GM23338 (cell line): ENCODE measurements at places on chromosomes 2 and 18. TPM values are rescaled to one million over a fixed set of nuclear protein-coding genes. Genes with fewer than 3 reads are reported as not detected.
A peak's percentile ranks its signal among the peaks of the same experiment; 100 is the strongest.

The ABCB11 gene
- not detected in 2 replicates for total RNA-seq

The OSBPL6 gene
- total RNA-seq = 7.9 and 8.5 TPM in 2 replicates

The ACMSD gene
- not detected in 2 replicates for total RNA-seq

The RNU2-63P gene
- total RNA-seq = not detected in 2 replicates

The RGPD3 gene
- 0.28 and 0.50 TPM in 2 replicates for total RNA-seq

The IGFBP2 gene
- 309 and 364 TPM in 2 replicates for total RNA-seq

DNA sequence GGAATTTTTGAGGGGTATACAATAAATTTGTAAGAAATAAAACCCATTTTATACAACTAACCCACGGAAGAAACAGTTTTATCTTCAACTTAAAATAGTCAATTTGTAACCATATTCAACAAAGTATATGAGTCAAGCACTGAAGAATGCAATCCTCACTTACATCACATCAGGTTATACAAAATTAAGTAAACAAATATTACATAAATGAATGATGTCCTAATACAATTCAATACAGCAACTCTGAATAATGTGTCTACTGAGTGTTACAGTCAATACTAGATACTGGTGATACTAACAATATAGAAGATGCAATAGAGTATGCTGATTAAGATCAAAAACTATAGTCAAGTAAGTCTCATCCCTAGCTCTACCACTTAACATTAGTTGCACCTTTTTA is 58.6 kb downstream of the FANCL start:
- no peak overlapping the region for H3K27ac ChIP-seq
- no peaks in the 10 kb centered on the region for H3K4me1 ChIP-seq
- H3K27me3 ChIP-seq = no peaks in the 10 kb centered on the region

- no peaks in the 10 kb centered on the region for H3K36me3 ChIP-seq
- no peak overlapping the region for H3K4me3 ChIP-seq
- no peaks in the 10 kb centered on the region for H3K4me1 ChIP-seq
- no peak for DNase-seq
Measured at GRCh38 chr2:42216694-42217093, 47.5 kb downstream of the EML4 start.

DNA sequence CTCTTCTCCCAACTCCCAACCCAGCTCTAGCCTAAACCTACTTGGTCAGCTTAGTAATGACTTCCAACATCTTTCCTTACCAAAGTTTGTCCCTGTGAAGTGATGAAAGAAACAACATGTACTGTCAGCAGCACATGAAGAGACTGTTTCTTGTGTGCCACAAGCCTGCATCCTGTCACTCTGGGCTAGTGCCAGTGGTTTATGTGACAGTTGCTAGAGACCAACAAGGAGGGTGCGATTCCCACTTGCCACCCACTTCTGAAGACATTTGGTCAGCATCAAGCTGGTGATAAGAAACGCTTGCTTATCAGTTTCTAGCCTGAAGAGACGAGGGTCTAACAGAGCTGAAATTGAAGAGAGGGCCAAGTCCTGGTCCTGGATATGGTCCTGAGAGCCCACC is 132.6 kb downstream of the COL4A4 start:
- H3K4me3 ChIP-seq = no peak overlapping the region
- H3K27ac ChIP-seq = no peak overlapping the region
- no peaks in the 10 kb centered on the region for H3K27me3 ChIP-seq
- no peak for DNase-seq
- no peaks in the 10 kb centered on the region for H3K4me1 ChIP-seq

- peaks cover 4% of the 10 kb centered on the region; the same call in 1 of the 2 replicates for H3K36me3 ChIP-seq
- H3K27me3 ChIP-seq = no peaks in the 10 kb centered on the region
- DNase-seq = no peak
Measured at GRCh38 chr2:238358769-238359168, 38.5 kb downstream of the TRAF3IP1 start.

- H3K27ac ChIP-seq = no peak overlapping the region
- H3K27me3 ChIP-seq = no peaks in the 10 kb centered on the region
- DNase-seq = no peak
Measured at GRCh38 chr2:98460573-98461497, 16.2 kb downstream of the INPP4A start.

DNA sequence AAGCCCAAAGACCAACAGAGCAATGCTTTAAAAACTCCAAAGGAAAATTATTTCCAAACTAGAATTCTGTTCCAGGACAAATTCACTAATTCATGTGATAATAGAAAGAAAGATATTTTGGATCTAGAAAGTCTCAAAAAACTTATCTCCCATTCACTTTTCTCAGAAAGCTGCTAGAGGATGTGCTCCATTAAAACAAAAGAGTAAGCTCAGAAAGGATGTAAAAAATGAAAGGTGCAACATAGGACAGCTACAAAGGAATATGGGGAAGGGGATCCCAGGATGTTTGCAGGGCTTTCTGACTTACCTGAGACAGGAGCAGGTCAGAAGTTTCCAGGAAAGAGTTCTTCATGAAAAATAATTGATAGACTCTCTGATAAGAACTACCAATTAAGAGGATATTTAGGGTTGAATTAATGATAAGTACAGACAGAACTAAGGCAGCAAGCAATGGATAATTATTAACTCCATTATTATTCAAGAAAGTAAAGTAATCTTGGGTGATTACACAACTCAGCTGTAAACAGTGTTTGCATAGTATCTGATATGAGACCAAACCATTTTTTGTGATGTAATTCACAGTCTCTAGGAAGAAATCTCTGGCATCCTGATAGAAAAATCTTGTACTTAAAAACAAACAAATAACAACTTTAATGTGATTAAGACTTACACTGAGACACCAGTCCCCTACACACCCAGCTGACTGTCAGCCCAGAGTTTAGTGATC is 20.9 kb downstream of the LYG1 start:
- peaks cover 12% of the 10 kb centered on the region; the same call in 1 of the 2 replicates for H3K4me1 ChIP-seq
- DNase-seq = no peak
- H3K36me3 ChIP-seq = no peaks in the 10 kb centered on the region
- no peak overlapping the region for H3K4me3 ChIP-seq
- H3K27ac ChIP-seq = no peak overlapping the region

DNA sequence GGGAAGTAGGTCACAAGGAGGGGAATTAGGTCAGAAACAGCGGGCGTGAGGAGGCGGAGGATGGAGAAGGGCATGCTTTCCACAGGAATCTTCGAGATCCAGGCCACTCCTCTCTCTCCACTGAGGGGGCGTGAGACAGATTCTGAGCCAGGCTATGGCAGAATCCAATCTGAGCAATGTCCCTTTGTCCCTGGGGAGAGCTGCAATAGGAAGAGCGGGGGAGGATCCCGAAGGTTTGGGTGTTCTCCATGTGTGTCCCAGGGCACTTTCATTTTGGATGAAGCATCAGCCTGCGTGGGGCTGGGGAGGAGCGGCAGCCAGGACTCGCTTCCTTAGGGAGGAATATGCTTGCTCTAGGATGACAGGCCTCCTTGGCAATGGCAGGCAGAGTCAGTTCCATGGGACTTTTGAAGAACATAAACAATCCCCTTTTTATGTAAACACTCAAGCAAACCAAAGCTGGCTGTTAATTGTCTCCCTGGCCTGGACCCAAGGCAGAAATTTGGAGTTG is 84.0 kb downstream of the LIPG start:
- no peaks in the 10 kb centered on the region for H3K27me3 ChIP-seq
- DNase-seq = peak; percentile 25
- no peaks in the 10 kb centered on the region for H3K36me3 ChIP-seq
- H3K27ac ChIP-seq = no peak overlapping the region
- no peak overlapping the region for H3K4me3 ChIP-seq
- H3K4me1 ChIP-seq = no peaks in the 10 kb centered on the region

DNA sequence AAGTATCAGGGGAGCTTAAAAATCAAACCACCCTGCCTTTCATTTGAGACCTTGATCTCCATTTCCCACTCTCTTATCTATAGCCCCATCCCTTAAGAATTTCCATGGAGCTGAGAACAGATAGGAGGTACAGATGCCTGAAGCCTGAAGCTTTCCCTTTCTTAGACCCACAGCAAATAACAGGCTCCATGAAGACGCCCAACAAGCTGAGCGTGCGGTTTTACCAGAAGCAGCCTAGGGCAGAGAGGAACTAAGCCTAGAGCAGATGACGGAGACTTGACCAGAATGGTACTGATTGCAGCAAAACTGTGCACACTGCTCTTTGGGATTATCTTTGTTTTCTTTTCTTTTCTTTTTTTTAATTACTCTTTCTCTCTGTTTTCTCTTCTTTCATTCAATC is 1.7 kb upstream of the ERBB4 start:
- no peak for DNase-seq
- H3K4me1 ChIP-seq = peaks cover 20% of the 10 kb centered on the region; the same call in 1 of the 2 replicates
- no peaks in the 10 kb centered on the region for H3K36me3 ChIP-seq
- H3K27me3 ChIP-seq = peaks cover 52% of the 10 kb centered on the region

DNA sequence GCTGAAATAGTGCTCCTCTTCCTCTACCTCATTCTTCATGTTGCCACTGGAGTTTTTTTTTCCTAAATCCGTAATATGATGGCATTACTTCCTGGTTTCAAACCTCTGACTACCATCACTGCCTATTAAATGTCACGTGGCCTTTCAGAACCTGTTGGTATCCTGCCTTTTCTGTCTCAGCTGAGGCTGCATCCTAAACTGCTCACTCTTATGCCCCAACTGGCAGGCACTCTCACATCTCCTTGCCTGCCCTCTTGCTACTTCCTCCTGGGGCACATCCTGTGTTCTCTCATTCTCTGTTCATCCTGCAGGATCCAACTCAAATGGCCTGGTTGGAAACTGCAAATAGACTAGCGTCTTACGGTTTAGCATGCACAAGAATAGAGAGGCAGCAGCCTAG is 468.1 kb upstream of the FANCL start:
- no peaks in the 10 kb centered on the region for H3K4me1 ChIP-seq
- H3K27ac ChIP-seq = no peak overlapping the region
- no peak overlapping the region for H3K4me3 ChIP-seq
- no peak for DNase-seq
- H3K27me3 ChIP-seq = no peaks in the 10 kb centered on the region

DNA sequence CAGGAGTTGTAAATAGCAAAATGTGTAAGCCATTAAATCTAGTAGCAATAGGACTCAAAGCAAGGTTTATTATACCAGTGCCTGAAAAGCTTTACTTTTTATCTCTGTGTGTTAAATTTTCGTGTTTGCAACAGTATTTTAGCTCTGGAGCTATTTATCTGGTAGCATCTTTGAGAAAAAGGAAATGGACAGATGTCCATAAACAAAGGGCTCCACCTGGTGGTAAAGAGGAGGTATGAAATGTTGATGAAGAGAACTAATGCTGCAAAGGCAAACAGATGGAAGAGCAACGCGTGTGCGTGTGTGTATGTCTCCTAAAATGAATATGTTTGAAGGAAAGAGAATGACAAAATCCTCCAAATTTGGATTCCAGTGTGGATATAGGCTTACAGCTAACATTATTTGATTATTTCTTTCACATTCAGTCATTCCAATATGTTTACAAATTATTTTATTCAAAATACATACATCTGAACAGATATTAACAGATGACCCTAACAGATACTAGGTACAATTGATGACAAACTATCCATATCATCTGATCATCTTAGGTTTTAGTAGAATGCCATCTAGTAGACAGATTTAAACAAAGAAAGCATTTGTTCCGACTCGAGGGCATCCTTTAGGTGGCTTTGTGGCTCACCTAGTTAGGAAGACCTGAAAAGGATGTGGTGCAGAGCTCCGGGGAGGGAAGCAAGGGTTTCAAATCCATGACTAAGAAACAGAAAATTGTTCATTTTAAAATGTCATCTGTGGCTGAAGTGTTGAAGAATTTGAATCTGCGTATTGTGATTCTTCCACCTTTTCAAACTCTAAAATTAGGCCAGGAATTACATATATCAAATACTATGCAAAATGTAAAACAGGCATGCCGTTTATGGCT is 383.3 kb downstream of the MTX2 start:
- H3K36me3 ChIP-seq = no peaks in the 10 kb centered on the region
- H3K27me3 ChIP-seq = 0 out of 2 replicates have a peak, but pooled peaks cover 5% of the 10 kb centered on the region
- H3K27ac ChIP-seq = no peak overlapping the region
- H3K4me3 ChIP-seq = no peak overlapping the region

DNA sequence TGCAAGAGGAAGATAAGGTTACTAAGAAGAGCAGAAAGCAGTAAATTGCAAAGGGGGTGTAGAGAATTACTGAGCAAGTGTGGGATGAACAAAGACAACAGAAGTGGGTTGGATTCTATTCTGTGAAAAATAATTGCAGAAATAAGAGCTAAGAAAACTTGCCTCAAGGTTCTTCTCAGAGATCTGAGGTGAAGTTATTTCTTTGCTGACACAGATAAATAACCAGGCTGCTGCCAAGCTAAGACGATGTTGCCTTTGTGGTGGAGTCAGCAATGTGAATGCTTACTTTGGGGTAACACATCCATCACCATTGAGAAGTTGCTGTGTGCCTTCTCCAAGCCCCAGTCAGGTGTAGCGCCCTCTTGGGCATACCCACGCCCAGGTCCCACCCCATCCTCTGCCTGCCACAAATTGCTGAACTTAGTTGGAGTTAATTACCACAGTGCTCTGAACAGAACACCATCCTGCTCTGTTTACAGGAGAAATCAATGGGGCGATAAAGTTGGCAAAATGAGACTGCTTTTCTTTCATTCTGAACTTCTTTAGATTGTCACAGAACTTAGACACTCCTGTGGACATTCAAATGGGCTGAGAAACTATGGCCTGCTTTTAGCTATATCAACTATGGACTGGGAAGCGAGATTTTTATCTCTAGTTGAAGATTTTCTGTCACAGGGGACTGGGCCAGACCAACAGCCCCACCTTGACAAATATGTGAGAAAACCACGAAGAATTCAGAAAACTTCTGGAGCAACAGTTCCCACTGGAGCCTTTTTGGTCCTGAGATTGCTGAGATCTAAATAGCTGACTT is 283.6 kb downstream of the TMX3 start:
- H3K4me3 ChIP-seq = no peak overlapping the region
- no peak for DNase-seq
- H3K27ac ChIP-seq = no peak overlapping the region
- H3K4me1 ChIP-seq = no peaks in the 10 kb centered on the region
- no peaks in the 10 kb centered on the region for H3K27me3 ChIP-seq

- no peak for DNase-seq
- H3K27ac ChIP-seq = no peak overlapping the region
- H3K4me1 ChIP-seq = no peaks in the 10 kb centered on the region
Measured at GRCh38 chr2:206045251-206045650, 40.7 kb downstream of the INO80D start.

GRCh38 chr18:35458677-35459441 is 38.9 kb downstream of the INO80C start:
- peaks cover 9% of the 10 kb centered on the region; the same call in 1 of the 2 replicates for H3K4me1 ChIP-seq
- no peak overlapping the region for H3K27ac ChIP-seq
- no peaks in the 10 kb centered on the region for H3K36me3 ChIP-seq
- no peak overlapping the region for H3K4me3 ChIP-seq
- no peaks in the 10 kb centered on the region for H3K27me3 ChIP-seq

DNA sequence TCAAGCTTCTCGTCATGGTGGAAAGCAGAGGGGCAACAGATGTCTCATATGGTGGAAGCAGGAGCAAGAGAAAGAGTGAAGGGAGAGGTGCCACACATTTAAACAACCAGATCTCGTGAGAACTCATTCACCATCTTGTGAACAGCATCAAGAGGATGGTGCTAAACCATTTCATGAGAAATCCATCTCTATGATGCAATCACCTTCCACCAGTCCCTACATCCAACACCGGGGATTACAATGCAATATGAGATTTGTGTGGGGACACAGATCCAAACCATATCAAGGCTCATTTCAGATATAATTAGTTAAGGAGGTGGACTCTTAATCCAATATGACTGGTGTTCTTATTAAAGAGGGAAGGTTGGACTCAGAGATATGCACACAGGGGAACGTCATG is 272.8 kb downstream of the KCNS3 start:
- no peaks in the 10 kb centered on the region for H3K4me1 ChIP-seq
- no peaks in the 10 kb centered on the region for H3K27me3 ChIP-seq
- DNase-seq = no peak

GRCh38 chr2:177275743-177276055 is 11.2 kb upstream of the NFE2L2 start:
- H3K36me3 ChIP-seq = no peaks in the 10 kb centered on the region
- no peaks in the 10 kb centered on the region for H3K27me3 ChIP-seq
- H3K27ac ChIP-seq = no peak overlapping the region
- DNase-seq = no peak
